ENCODE measurements at places on chromosomes 1 and 21.

DNA sequence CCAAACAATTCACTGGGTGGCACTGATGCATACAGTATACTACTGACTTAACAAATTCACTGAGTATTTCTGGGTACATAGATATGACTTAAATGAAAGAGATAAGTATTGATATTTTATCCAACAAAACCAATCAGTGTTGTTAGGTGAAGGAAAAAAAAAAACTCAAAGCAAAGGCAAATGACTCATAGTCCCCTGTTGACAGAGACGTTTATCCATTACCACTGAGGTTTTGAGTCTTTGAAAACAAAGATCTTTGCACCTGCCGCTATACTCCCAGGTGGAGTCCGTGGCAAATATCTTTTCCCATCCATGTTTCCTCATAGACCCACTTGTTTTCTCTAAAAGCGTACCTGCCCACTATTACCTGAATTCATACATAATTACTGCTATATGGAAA, 18.4 kb downstream of the DYNLT5 start:
- DNase-seq: no peak

- no peak for DNase-seq
Measured at GRCh38 chr1:152622803-152623202, at the start of gene LCE3A. TSS of gene LCE3A (minus strand) at chr1:152623103. CDS start at chr1:152623103, 0 bp downstream.

DNA sequence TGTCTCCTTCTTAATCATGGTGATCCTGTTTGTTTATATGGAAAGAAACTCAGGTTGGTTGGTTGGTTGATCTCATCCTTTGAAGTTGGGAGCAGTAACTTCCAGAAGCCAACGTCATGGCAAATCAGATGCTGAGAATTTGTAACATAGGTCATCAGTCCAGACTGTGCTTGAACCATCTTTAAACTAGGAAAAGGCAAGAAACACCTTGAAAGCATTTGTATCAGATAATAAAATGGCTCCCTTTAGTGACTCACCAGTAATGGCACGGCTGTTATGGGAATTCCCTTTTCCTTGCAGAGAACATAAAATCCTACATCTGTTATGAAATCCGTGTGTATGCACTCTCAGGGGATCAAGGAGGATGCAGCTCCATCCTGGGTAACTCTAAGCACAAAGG, 58.1 kb downstream of the SERBP1 start:
- DNase-seq: peak; percentile 37

- no peak for DNase-seq
Measured at GRCh38 chr21:41304068-41304720, 12.4 kb upstream of the FAM3B start.

DNA sequence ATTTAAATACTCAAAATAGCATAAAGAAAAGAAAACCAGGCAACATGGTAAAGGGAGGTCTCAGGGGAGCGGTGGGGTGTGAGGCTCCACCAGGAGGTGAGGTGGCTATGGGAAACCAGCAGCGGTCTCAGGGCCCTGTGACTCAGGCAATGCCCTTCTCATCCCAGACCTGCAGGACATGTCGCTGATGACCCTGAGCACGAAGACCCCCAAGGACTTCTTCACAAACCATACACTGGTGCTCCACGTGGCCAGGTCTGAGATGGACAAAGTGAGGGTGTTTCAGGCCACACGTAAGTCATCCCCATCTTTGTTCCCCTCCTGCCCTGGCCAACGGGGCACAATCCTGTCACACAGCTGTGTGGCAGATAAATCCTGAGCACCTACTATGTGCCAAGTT, 31.5 kb downstream of the PADI4 start:
- no peak for DNase-seq

- no peak for DNase-seq
Measured at GRCh38 chr1:47409311-47410067, 6.6 kb upstream of the FOXE3 start.

GRCh38 chr21:17295997-17296396, 216.8 kb upstream of the CXADR start:
- DNase-seq: no peak

DNA sequence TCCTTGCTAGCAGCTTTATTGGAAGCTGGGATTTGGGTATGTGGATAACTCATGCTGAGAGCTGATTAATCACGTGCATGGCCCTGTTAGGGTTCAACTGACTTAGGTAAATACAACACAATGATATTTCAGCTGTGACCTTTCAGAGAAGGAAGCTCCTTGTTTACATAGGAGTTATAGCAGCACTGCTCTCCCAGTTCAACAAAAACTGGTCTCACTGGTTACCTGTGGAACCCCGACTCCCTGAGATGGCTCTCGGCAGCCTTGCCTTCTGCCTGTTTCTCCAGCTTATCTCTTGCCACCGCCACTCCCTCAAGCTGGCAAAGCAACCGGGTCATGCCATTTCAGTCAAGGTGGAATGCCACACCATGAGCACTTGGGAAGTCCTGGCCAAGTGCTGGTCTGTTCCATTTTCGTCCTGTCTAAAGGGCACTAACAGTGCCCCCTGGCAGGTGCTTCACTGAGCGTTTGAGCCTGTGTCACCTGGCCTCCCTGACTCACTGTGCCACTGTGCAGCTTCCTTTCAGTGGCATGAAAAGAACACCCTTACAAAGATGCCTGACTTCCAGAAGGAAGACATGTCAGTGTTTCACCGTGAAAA, 31.6 kb downstream of the DOP1B start:
- DNase-seq: no peak

- DNase-seq: no peak
Measured at GRCh38 chr21:22900490-22900889, 1902.3 kb downstream of the NCAM2 start.

- DNase-seq: no peak
Measured at GRCh38 chr1:91707890-91708218, 178.1 kb downstream of the TGFBR3 start.

DNA sequence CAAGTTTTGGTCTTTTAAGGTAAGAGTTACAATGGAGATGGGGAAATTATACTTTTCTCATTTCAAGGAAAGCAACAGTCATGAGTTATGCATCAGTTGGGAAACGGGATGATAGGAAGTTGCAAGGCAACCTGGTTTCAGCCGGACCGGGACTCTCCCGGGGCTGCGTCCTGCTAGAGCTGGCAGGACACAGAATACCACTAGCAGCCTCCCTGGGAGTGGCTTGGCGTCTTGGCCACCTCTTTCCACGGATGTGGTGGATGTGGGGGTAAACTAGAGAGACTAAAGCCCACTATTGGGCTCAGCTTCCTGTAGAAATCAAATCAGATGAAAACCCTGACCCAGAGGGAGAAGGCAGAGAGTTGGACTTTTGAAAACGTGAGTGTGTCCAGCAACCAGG, 71.9 kb downstream of the ADARB1 start:
- DNase-seq: no peak

DNA sequence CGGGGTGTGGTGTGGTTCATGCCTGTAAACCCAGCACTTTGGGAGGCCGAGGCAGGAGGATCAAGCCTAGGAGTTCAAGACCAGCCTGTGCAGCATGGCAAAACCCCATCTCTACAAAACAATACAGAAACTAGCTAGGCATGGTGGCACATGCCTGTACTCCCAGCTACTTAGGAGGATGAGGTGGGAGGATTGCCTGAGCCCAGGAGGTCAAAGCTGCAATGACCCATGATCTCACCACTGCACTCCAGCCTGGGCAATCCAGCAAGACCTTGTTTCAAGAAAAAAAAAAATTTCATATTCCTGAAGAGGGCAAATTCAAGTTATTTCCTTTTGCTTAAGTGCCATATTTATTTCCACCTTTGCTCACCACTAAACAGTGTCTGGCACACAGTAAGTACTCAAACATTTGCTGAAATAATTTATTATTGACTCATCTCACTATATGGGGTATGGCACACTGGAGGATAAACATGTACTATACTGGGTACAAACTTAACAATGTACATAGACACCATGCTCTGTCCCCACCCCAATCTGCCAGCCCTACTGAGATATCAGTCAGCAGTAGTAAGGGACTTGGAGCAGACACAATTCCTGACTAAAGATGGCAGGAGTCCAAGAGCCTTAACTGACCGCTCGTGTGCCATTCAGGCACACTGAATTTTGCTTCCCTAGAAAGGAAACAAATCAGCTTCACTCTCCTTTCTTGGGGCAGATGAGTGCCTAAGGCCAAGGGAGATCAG, 15.5 kb downstream of the MEAF6 start:
- DNase-seq: no peak

- no peak for DNase-seq
Measured at GRCh38 chr1:41919764-41920397, 1.2 kb upstream of the HIVEP3 start.

GRCh38 chr1:183139281-183139942, 46.7 kb upstream of the LAMC2 start:
- DNase-seq: peak; percentile 47

DNA sequence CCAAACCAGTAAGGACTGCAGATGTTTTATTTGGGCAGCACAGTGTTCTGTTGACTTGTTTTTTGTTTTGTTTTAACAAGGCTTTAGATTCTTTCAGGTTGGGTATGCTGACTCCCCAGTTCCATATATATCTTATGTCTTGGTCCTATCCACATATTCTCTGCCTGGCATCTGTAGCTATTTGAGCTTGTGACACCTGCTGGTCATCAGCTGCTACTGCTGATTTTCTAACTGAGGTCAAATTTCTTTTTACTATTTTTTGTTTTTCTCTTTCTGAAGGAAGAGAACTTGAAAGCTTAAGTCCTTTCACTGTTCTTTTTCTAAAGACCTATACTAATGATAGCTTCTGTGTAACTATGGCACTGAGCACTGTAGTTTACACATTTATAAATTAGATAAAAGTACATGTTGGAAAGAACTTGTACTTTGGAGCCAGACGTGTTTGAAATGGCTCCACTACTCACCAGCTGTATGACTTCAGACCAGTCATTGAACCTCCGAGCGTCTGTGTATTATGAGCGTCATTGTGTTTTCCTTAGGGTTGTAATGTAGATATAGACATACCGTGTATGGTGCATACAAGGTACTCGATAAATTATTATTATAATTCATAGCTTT, 109.4 kb downstream of the NRDC start:
- DNase-seq: peak; percentile 45

DNA sequence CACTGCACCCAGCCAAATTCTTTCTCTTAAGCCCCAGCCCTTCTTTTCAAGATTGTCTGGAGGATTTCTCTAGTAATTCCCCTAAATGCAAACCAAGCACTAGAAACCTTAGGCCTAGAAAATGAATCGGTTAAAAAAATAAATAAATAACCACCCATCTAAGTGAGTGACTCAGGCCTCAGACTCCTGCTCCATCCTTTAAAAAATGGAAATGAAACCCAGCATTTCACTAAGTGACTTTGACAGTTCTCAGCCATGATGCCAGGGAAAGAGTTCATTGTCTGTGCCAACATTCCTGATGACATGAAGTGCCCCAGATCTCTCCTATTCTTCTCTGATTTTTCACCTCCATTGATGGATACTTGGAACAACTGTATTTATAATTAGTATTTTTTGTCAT, 415.2 kb upstream of the DAB1 start:
- DNase-seq: no peak
